Stimulated activated CD8-positive, alpha-beta memory T cell treated with anti-CD3 and anti-CD28 coated beads, Interleukin-7, amount 100 ng/mL, for 48 hours (primary cell): ENCODE measurements at places on chromosomes 1 and 21.
A peak's percentile ranks its signal among the peaks of the same experiment; 100 is the strongest.

GRCh38 chr1:33025180-33025569 is 11.5 kb downstream of the AK2 start:
- DNase-seq = no peak

GRCh38 chr1:68210829-68211228 is 21.5 kb downstream of the WLS start:
- DNase-seq = no peak

DNA sequence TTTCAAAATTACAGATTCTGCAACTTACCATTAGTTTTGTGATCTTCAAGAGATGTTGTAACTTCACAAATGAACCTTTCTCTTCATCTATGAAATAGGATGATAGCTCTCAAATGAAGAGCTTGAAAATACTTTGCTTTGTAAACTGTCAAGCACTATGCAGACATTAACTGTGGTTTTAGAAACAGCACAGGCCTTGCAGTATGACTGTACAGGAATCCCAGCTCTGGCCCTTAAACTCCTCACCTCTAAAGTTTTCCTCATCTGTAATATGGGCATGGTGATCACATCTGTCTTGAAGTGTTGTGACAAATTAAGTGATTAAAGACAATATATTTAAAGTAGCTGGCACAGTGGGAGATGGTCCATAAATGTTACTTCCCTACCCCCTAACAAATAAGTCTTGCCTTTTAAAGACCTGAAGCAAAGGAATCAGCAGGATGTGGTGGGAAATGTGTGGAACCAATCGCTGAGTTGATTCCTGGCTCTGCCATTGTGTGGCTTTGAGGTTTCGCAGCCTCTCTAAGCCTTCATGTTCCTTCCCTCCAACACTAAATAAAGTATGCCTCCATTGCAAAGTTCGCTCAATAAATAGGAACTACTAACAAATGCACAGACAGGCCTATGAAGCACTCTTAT is 5.5 kb upstream of the PTP4A2 start:
- no peak for DNase-seq

GRCh38 chr1:119795261-119796200 is 15.7 kb downstream of the REG4 start:
- no peak for DNase-seq

GRCh38 chr1:187626056-187626455 is 797.3 kb downstream of the PLA2G4A start:
- no peak for DNase-seq

GRCh38 chr21:36698981-36699545 is at the start of gene SIM2:
SIM2 (plus strand) TSS chr21:36699115; CDS start chr21:36699747, 632 bp downstream.
- DNase-seq = no peak

DNA sequence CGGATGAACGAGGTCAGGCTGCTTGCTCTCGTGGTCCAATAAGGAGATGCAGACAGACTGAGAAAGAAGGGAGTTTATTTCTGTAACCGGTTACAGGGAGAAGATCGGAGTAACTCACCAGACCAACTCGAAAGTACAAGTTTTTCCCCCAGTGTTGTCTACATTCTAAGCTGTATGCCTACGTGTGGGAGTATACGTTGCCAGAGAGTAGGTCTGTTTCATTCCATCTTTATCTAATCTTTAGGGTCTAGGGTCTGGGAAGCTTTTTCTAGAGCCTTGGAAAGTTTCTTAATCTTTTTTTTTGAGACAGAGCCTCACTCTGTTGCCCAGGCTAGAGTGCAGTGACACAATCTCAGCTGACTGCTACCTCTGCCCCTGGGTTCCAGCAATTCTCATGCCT is 4.7 kb upstream of the PADI1 start:
- no peak for DNase-seq

DNA sequence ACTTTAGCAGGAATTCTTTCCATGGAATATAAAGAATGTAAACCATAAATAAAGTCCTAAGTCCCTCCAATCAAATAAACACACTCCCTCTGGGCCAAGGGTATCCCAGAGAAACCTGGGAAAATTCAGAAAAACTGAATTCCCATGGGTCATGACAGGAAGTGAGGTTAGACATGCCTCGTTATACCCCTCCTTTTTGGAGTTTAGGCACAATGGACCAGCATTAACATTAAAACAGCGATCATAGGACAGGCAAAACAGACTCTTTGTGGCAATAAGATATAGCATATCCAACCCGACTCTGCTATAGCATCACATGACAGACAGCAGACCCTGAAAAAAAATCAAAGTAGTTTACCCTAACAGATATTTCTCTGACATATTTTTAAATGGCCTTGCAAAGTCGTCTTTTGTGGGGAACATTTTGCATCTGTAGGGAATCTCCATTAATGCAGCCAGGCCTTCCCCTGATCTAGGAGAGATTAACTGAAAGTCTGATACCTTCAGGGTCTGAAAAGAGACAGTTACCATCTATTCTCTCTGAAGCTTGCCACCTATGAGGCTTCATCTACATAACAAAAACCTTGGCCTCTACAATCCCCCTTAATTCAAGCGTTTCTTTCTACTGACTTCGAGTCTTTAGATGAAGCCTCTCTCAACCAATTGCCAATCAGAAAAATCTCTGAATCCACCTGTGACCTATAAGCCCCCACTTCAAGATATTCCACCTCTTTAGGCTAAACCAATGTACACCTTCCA is 143.0 kb upstream of the KCNK1 start:
- no peak for DNase-seq

DNA sequence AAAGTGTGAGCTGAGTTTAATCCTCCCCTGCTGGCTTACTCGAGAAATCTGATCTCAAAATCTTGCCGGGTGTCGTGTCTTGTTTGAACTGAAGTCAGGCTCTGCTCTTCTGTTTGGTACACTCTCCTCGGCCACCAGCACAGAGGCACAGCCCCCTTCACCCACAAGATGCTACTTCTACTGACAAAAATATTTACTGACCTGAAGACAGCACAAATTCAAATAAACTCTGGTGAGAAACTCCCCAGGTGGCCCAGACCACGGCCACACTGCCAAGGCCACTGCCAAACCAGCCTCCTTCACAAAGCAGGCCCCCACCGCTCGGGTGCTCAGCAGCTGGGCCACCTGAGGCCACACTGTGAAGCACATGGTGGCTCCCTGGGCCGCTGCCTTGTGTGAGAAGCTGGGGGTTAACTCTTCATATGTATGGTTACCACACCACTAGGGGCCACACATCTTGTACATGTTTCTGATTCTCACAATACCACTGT is 80.6 kb downstream of the TGFBR3 start:
- DNase-seq = no peak

DNA sequence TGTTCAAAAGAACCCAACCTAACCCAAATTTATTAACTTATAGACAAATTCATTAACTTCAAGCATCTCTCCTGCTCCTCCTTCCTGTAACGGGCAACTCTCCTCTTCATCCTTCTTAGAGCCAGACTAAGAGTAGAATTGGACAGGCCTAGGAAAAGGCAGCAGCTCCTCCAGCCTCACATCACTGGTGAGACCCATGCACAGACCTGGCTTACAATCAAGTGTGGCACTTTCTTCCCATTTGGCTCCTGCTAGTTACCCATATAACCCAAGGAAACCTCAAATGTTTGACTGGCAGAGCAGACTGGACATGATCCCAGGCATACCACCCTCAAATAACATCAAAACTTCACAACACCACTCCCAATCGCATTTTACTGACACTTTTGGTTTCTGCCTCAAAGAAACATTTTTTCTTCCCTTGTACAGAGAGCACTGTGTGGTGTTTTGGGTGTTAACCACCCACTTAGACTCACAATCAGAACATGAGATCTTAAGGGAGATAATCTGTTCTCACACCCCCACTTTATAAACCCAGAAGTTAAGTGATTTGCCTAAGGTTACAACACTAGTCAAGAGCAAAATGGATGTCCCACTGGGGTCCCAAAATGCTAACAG is 101.4 kb downstream of the SIPA1L2 start:
- DNase-seq = no peak

DNA sequence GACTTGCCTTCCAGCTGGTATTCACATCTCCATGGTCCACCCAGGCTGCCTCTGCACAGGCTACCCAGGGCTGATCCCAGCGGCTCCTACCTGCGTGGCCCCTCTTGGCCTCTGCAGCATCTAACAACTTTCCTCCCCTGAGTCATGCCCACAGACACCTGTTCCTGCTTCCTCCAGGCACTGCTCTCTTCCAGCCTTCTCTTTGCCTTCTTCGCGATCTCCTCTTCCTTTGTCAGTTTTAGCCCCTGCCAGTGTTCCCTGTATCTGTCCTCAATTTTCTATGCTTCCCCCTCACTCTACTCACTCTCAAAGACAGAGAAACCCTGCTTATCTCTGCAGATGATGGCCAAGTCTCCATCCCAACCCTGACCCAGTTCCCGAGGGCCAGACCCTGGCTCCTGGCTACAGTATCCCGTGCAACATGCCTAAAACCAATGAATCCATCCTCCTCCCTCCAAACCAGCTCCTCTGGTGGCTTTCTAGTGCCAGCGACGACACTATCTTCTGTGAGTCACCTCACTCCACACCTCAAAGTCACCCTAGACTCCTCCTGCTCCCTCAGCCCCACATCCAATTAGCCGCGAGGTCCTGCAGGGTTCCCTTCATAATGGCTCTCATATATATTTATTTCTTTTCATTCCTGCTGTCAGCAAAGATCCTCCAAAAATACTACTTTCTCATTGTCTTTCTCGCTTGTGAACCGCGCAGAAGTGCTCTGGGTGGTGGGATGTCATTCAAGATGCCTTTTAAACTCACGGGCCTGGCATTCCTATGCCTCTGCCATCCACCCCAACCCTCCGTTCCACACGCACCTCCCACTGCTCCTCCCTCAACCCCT is 259.2 kb downstream of the TOMM20 start:
- DNase-seq = no peak

- no peak for DNase-seq
Observed at GRCh38 chr1:168234846-168235547, 9.2 kb downstream of the SFT2D2 start.

GRCh38 chr1:213055767-213056166 is 4.7 kb downstream of the RPS6KC1 start:
- DNase-seq = no peak

- no peak for DNase-seq
Observed at GRCh38 chr1:109750241-109750882, 9.5 kb upstream of the GSTM3 start.

GRCh38 chr1:205571747-205572146 is 60.1 kb downstream of the ELK4 start:
- DNase-seq = no peak

DNA sequence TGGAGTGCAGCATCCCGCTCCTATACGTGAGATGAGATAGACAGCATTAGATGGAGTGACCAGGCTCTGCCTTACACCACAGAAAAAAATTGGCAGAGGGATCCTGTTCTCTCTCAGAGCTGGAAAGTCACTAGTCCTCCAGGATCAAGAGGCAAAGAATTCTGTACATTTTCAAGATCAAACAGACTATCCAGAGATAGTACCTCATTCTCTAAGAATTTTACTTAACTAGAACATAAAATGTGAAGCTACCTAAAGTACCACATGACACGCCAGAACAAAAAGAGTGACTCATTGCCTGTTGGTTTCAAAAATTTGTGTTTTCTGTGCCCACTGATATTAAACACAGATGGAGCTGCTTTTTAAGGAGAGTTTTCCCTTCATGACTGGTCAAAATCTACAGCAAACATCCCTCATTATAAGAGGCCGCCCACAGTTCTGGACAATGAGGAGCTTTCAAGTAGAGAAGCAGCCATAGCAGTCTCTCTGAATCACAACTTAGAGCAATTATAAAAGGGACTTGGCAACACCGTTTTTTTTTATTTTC is 32.3 kb downstream of the CD160 start:
- no peak for DNase-seq

DNA sequence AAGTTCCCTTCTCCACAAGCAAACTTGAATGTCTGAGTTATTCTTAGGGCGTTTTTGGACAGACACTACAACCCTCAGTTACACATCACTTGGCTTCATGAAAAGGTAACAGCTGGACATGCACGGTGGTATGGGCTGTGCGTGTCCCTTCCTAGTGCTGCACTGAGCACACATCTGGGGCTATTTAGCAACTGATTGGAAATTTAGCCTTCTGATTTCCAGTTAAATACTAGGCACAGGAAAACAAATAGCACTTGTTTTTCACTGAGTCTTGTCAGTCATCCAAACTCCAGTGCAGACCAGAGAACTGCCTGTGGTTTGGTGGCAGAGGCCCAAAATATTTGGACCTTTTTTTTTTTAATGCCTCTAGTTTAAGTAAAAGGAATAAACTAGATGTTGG is 134.7 kb downstream of the TGFBR3 start:
- DNase-seq = no peak

GRCh38 chr1:12565094-12565965 is 52.7 kb downstream of the DHRS3 start:
- DNase-seq = no peak

GRCh38 chr1:153649863-153650235 is 8.7 kb upstream of the SNAPIN start:
- no peak for DNase-seq

DNA sequence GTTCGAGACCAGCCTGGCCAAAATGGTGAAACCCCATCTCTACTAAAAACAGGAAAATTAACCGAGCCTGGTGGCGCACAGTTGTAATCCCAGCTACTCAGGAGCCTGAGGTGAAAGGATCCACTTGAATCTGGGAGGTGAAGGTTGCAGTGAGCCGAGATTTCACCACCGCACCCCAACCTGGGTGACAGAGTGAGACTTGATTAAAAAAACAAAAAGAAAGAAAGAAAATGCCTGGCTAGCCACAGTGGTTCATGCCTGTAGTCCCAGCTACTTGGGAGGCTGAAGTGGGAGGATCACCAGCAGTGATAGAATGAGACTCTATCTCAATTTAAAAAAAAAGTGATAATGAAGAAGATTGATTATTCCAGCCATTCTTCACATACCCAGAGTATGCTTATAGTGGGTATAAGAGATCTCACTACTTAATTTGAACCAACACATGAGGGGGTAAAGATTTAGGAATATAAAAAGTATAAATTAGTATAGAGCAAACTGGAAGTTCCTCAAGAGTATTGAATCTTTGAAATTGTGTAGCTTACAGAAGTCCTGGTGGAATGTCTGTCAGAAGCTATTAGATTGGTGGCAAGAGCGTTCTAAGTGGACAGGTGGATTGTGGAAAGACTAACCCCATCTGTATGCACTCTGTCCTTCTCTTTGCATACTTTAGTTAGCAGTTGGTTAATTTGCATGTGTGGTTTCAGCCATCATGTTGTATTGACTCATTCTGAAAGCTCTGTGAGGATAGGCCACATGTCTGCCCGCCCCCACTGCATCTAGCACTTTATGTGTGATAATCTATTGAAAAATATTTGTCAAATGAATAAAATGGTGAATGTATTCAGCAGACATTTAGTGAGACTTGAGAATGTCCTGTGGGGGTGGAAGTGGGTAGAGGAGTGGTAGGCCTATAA is 25.0 kb downstream of the RLF start:
- peak; percentile 49 for DNase-seq
